MG63 (cell line): ENCODE measurements at places on chromosomes 6 and 20. TPM values are rescaled to one million over a fixed set of nuclear protein-coding genes. Genes with fewer than 3 reads are reported as not detected.

Gene LCA5
- total RNA-seq: 3.2 and 7.7 TPM in 2 replicates

Gene BLCAP
- total RNA-seq: 23.6 and 26.6 TPM in 2 replicates

- DNase-seq: no peak
These were observed 57.6 kb downstream of the PLCB4 start for GRCh38 chr20:9126527-9126926.

DNA sequence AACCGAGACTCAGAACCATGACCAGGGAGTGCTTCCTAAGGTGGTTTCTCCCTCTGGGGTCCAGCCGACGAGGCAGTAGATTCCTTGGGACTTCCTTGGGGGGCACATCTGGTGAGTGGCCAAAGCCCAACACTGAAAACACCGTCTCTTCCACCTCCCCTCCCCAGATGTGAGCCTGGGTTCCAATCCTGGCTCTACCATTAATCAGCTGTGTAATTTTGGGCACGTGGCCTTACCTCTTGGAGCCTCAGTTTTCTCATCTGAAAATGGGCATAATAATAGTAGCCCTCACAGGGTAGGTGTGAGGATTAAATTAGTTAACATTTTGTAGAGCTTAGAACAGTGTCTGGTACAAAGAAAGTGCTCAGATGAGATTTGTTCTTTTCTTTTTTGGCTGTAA is 5.5 kb downstream of the FAM110A start:
- no peak for DNase-seq

Gene COQ3
- 5.6 and 15.5 TPM in 2 replicates for total RNA-seq

- DNase-seq: no peak
These were observed 127.2 kb downstream of the CD109 start for GRCh38 chr6:73823046-73823735.

- no peak for DNase-seq
These were observed 53.7 kb downstream of the PLCB4 start for GRCh38 chr20:9122571-9122970.

GRCh38 chr6:90432041-90432775 is 135.6 kb upstream of the BACH2 start:
- no peak for DNase-seq

DNA sequence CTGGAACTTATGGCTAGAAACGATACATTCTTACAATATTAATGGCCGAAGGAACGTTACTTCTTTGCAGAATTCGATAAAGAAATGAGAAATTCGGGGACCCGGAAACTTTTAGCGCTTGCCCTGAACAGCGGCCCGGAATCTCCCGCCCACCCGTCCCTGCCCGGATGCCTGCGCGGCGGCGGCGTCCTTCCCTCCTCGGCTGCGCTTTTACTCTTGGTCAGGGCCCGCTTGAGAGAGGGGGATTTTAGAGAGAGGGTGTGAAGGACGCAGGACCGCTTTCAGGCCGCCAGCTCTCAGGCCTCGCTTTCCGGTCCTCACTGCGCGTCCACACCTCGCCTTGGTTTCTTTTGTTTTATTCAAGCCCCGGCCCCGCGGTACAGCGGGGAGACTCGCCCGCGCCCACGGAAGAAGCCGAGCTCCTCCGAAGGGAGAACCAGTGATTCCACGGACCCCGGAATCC is 243.7 kb downstream of the ARID1B start:
- DNase-seq: peak; percentile 62

Gene SRMS
- total RNA-seq: not detected in 2 replicates

DNA sequence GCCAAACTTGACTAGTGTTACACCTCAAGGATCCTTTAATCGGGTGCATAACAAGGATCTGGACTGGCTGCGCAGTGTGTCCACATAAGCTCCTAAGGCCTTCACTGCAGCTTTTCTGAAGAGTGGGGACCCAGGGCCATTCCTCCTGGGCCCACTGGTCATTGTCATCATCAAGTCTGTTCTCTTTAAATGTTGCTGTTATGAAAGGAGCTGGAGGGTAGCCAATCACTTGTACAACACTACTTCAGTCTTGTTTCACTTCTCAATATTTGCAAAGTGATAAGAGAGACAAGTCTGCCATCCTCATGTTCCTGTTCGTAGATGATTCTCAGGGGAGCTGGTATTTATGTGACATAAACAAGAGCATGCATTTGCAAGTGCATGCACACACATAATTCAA is 149.8 kb downstream of the SYNDIG1 start:
- DNase-seq: no peak

- no peak for DNase-seq
These were observed 801.6 kb downstream of the EPHA7 start for GRCh38 chr6:92617721-92618120.

- DNase-seq: no peak
These were observed 15.5 kb upstream of the CCND3 start for GRCh38 chr6:41957117-41957516.

GRCh38 chr6:3529232-3529631 is 72.4 kb upstream of the SLC22A23 start:
- no peak for DNase-seq

DNA sequence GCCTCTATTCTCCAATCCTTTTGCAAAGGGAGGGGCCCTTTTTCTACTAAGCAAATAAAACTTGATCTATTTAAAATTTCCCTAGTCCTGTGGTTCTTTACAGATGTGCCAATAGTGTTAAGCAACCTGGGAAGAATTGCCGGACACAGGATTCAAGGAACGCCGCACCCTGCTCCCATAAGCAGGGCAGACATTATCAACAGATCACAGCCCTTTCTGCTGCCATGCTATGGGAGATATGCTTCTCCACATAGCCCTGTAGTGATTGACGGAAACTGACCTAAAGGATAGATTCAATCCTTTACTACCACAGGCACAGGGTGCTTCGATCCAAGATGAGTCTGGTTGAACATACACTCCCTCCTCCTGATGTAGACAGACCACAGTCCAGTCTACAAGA is 118.4 kb upstream of the TRAF3IP2 start:
- no peak for DNase-seq

Gene GTF2H4
- 18.8 and 26.4 TPM in 2 replicates for total RNA-seq

- no peak for DNase-seq
These were observed 47.1 kb downstream of the FHL5 start for GRCh38 chr6:96610019-96610418.

DNA sequence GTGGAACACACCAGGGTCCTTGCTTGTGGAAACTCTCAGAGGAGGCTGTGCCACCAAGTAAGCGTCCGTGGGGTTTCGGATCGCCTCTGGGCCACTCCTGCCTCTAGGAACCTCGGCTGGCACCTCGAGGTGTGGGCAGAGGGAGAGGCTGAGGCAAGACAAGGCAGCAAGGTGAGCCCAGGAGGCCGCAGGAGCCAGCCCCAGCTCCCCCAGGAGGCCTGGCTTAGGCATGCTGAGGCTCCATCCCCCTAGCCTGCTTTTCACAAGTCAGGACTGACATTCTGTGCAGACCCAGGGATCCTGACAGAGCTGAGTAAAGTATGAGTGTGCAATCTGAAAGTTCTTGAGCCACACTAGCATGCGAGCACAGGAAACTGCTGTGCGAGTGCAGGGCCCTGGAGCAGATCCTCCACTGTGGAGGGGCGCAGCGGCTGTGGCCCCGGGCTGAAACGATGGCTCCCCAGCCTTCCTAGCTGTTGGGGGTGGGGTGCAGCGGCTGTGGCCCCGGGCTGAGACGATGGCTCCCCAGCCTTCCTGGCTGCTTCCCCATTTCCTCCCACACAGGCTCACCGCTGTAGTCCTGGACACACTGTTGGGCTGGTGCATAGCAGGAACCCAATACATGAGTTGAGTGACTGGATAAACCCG is 75.2 kb upstream of the CD93 start:
- no peak for DNase-seq

DNA sequence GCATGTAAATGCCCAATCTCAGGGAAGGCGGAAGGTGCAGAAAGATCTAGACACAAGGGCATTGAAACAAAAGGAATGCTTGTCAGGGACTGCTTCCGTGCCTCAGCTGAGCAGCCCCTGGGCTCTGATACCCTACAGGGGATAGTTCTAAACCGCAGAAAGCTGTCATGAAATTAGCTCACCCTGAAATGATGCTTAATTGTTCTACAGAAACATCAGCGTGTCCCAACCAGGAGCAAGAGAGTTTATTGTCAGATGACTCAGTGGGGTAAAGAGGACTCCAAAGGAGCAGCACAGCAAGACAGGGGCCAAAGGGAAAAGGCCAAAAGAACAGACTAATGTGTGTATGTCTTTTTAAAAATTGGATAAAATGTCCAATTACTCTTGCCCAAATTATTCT is 258.4 kb upstream of the JARID2 start:
- no peak for DNase-seq

GRCh38 chr6:37100745-37101144 is 69.2 kb upstream of the PIM1 start:
- DNase-seq: no peak

DNA sequence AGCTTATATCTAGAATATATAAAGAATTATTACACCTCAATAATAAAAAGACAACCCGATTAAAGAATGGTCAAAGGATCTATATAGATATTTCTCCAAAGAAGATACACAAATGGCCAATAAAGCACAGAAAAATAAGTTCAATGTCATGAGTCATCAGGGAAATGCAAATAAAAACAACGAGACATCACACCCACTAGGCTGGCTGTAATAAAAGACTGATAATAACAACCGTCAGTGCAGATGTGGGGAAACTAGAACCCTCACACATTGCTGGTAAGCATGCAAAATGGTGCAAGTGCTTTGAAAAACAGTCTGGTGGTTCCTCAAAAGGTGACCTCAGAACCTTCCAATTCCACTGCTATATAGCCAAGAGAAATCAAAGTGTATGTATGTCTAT is 33.0 kb downstream of the TBX18 start:
- DNase-seq: no peak

- DNase-seq: peak; percentile 20
These were observed 132.8 kb downstream of the CDK19 start for GRCh38 chr6:110682460-110682853.

Gene APCDD1L
- not detected in 2 replicates for total RNA-seq

- no peak for DNase-seq
These were observed 11.1 kb downstream of the PNPLA1 start for GRCh38 chr6:36280983-36281382.

DNA sequence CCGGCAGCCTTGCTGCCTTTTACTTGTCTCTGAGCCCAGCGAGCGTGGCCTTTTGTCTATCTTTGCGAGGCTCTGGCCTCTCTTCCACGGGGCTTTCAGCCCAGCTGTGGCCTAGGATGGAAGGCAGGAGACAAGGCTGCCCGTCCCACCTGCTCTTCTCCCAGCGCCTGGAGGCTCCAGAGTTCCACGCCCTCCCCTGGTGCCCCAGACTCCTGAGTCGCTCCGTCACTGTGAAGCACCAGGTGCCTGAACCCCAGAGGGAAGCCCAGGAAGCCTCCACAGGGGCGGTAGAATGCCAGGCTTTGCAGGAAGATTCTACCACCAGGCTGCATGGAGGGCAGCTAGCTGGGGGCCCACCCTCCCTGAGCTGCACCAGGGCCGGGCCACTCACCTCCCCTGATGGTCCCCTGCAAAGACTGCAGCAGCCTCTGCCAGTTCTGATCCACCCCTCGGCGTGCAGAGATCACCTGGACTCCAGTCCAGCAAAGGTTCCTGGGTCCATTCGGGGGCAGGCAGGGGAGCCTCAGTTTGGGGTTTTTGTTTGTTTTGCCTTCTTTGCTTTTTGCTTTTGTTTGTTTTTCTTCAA is 384.6 kb downstream of the CDH4 start:
- no peak for DNase-seq

DNA sequence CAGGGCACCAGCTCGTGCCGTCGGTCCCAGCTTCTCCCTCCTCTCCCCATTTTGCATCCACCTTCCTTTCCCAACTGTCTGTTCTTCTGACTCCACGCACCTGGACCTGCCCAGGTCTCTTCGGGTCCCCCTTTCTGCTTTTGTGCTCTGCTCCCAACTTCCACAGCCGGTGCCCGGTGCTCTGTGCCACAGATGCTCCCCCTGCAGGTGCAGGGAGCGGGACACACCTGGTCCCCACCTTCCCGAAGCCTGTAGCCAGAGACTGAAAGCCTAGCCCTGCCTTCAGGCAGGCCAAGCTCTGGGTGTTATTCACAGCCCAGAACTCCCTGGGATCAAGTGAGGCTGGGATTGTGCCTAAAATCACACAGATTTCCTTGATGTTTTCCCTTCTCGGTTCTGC is 24.6 kb upstream of the BMP7 start:
- no peak for DNase-seq

Gene MTO1
- total RNA-seq: 20.1 and 21.1 TPM in 2 replicates

Gene ADGRG6
- 0.64 and 0.99 TPM in 2 replicates for total RNA-seq

DNA sequence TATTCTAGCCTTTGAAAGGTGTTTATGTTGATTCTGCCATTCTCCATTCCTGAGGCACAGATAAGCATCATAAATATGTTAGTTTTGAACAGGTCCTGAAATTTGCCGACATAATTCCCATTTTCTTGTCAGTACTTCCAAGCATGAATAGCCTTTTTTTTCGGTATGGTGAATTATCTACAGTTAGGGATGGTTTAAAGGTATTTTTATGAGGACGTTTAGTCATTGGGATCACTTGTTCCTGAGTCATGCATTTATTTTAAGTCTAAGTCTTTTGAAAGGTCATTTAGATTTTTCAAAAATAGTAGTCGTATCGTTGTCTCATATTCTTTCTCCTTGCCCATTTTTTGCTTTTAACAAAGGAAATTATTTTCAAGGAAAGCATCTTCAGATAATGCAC is 98.7 kb downstream of the PHACTR3 start:
- no peak for DNase-seq

DNA sequence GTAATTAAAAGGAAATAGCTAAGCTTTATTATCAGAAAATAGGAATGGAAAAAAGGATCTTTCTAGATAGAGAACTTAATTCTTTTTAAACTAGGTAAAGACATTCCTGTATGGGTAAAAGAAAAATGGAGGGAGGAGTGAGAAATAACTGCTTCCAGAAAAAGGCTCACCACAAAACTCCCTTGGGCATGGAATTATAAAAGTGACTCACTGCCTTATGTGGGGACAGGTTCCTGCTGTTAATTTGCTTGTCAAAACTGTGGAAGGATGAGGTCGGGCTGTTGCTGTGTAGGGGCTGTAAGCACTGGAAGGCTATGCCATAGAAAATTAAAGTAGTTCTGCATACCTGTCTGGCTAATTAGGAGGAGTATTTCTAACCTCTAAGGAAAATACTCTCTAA is 158.7 kb downstream of the UBE3D start:
- peak; percentile 9 for DNase-seq

Gene LRRN4
- total RNA-seq: not detected in 2 replicates

Gene COX4I2
- total RNA-seq: not detected in 2 replicates

GRCh38 chr6:79610306-79611009 is 20.7 kb upstream of the SH3BGRL2 start:
- DNase-seq: no peak

GRCh38 chr6:130204322-130204721 is 18.4 kb downstream of the SAMD3 start:
- no peak for DNase-seq

- DNase-seq: peak; percentile 63
These were observed 81.9 kb downstream of the ZMYND8 start for GRCh38 chr20:47274401-47275108.

Gene TSPO2
- total RNA-seq: not detected in 2 replicates

Gene PCK1
- not detected in 2 replicates for total RNA-seq

Gene CST1
- total RNA-seq: not detected in 2 replicates

GRCh38 chr6:3808759-3809514 is 40.2 kb upstream of the FAM50B start:
- DNase-seq: peak; percentile 92

DNA sequence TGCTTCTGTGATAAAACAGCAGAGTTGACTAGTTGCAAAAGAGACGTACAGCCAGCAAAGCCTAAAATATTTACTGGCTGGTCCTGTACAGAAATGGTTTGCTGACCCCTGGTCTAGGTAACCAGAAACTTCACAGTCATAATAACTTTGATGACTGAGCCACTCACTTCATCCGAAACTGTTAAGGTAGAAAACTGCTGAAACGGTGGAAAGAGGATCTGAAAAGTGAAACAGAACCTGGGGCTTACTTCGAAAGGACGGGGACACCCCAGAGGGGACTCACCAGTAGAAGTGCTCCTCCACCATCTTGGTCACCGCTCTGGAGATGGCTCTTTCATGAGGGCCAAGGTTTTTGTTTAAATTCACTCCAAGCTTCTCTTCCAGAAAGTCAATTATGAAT is 16.4 kb downstream of the FAXC start:
- DNase-seq: no peak
